ENCODE measurements at places on chromosomes 4 and X. TPM values are rescaled to one million over a fixed set of nuclear protein-coding genes. Genes with fewer than 3 reads are reported as not detected.

Gene ADGRL3
- 1.4 TPM for total RNA-seq

Gene NIPAL1
- 3.0 TPM for total RNA-seq

Gene GAB1
- 3.6 TPM for total RNA-seq

Gene PLK4
- total RNA-seq: 21.3 TPM

Gene MAGEC3
- total RNA-seq: not detected

Gene PITX2
- total RNA-seq: 0.95 TPM

Gene APEX2
- 17.4 TPM for total RNA-seq

GRCh38 chrX:71301195-71301924 lies at the start of gene ITGB1BP2:
TSS of gene ITGB1BP2 (plus strand) at chrX:71301750. CDS start at chrX:71301807, 57 bp downstream.
- no peak for DNase-seq

DNA sequence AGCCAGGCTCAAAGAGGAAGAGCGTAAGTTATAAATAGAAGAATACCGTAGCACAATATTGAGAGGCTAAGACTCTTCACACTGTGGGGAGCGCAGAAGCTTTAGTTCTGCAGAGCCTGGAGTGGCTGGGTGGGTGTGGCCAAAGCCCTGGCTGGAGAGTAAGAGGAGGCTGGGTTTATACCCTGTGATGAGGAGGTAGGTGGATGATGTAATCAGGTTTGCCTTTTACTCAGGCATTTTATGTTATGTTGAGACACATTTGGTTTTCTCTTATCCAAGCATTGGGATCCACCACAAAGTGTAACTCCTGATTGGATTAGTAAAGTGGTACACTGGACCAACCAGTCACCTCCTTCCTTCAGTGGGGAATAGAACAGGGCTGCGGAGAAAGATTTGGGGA lies 13.9 kb downstream of the CDS1 start:
- peak; percentile 7 for DNase-seq

- DNase-seq: peak; percentile 72
Observed at GRCh38 chrX:110341189-110342035, 17.2 kb upstream of the RTL9 start.

GRCh38 chr4:147136310-147136709 lies 190.6 kb upstream of the TTC29 start:
- DNase-seq: no peak

DNA sequence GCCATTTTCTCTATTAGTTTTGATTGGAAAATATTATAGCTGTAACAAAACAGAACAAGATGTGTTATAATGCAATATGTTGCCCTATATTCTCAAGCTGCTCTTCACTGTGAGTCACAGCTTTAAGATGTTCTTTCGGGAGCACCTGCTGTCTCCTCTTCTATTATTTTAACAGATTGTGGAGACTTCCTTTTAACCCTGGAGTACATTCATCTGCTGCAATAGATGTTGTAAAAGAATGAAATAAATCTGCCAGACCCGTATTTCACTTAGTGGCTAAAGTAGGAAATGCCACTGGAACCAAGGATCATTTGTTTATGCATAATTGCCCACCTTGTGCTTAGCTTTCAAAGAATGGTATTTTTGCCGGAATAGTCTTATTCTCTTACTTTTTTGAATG lies 11.1 kb downstream of the LSM6 start:
- DNase-seq: no peak

DNA sequence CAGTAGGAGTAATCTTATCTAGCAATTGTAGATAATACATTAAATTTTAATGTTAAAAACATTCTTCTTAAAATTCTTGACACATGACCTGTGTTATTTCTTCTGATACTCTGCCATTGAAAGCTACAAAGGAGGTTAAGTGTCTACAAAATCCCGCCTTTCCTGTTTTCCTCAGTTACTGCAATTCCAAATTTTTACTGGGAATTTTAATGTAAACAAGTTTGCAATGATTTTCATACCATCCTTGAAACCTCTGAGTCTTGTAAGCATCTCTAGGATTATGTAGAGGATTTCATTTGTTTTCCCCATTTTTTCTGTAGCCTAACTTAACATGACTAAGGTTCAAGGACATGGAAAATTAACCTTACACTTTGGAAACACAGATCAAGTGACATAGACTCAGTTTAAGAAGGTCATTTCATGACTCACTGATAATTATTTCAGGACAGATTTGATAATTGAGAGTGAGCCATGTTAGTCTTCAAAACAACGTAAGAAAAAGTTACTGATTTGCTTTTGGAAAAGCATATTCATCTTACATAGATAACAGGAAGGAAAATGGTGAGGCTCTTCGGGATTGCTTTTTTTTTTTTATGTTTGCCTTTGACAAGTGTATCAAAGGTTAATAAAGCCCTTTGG lies 39.6 kb upstream of the PDLIM5 start:
- DNase-seq: no peak

DNA sequence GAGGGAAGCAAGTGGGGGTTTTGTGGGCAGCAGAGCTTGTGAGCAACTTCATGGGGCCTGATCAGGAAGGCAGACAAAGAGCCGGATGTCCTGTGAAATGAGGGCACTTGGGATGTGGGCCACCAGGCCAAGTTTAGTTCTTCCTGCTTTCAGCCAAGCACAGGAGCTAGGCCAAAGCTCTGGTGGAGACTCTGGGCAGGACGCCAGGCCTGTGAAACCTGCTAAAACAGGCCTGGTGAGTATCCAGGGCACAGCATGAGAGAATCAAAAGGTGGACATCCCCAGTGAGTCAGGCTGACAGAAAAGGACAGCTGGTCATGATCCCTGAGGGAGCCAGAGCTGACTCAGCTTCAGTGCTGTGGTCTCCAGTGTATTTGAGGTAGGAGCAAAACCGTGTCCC lies 95.7 kb downstream of the NPNT start:
- DNase-seq: no peak

DNA sequence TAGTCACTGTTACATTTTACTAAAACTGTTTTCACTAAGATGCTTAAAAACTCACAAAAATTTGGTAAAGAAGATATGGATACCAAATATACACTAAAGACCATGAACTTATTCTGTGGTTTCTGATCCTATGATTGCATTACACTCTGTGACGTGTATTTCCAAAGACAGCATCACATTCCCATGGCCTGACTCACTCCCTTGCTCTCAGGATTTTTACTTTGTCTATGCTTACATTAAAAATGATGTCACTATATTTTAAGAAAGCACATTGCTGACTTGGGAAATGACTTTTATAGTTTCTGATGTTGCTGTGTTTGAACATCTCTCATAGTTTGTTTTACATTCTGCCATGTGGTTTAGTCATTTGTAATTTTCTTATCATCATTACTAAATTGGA lies 327.9 kb upstream of the MAGEB18 start:
- no peak for DNase-seq

DNA sequence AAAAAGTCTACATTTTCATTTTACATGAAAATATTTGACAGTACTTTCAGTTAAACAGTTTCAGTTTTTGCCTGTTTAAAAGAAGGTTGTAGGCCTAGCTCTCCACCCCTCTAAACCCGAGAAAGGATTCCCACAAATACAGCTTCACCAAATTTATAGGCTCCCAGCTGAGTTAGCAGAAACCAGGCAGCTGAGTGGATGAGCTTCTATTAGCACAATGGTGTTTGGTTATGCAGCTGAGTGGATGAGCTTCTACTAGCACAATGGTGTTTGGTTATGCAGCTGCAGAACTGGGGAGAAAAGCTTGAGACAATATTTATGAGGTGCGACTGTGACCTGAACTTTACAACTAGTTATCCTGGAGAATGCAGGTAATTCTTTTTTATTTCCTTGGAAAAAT lies 36.6 kb upstream of the PAQR3 start:
- no peak for DNase-seq

DNA sequence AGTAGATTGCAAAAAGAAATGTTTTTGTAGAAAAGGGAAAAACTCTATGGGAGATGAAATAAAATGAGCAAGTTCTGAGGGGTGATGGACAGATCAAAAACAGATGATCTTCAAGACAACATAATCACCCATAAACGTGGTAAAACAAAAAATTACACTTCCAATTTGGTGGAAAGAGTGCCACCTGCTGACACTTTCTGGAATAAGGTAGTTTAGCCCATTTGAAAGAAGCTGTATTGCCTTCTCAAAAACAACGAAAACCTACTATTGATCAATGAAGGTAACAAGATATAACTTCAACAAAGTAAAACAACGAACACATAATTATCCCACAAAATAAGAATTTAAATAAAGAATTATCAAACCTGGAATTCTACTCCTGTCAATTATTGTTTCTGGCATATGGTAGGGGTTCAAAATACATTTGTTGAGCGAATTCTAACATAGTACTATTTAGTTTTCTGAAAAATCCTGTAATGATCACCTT lies 2.5 kb downstream of the COQ2 start:
- peak; percentile 48 for DNase-seq

DNA sequence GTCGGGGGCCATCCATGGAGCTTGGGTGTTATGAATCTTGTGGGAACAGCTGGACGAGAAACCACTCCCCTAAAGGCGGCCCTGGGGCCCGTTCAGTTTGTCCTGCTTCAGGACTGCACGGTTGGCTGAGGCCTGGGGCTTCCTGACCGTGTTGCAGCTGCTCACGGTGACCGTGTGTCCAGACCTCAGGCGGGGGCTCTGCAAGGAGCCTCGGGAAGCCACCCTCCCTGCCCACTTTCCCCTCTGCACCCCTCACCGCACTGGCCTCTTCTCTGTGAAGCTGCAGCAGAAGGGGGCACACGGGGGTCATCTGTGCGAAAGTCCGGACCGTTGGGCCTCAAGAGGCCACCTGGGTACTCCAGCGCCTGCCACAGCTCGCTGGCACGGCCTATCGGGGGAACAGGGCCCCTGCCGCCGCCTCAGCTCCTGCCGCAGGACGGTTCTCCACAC lies 29.4 kb downstream of the UVSSA start:
- DNase-seq: no peak

DNA sequence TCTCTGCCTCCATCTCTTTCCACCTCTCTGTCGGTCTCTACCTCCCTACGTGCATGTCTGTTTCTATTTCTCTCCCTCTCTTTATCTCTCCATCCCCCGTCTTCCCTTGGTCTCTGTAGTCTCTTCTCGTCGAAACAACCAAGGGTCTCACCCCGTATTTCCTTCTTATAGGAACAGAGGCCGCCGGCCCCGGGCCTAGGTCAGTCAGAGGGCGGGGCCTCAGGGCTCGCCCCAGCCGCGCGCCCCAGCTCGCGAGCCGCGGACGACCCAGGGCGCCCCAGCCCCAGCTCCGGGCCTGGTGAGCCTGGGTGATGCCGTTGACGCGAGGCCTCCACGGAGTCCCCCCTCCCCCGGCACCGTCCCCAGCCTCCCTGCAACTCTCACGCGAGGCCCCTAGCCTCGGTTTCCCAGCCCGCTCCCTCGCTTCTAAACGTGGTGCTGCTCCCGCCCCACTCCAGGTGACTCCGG lies 6.6 kb downstream of the TIMM17B start:
- no peak for DNase-seq

DNA sequence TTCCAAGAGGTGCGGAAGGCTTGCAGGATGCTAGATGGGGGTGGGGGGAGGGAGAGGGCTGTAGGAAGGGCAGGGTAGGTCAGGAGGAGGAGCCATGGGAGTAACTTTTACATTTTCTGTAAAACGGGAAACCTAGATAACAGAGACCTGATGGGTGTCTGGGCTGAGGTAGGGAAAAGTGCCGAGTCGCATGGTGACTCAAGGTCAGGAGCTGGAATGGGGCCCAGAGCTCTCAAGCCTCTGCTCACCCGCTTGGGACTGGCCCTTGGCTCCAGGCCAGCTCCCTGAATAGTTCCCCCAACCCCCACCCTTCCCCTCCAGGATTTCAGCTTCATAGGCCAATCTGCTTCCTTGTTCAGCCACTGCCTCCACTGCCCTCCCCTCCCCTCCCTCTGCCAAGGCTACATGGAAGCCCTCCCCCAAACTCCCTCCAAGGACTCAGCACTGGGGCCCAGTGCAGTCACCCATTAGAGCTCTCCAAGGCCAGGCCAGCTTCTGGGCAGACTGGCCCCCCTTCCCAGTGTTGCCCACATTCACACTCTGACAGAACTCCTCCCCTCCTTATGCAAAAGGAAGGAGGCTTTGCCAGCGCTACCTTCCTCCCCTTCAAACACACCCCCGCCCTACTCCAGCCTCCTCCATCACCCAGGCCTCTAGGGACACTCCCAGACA lies 43.6 kb downstream of the TSC22D3 start:
- no peak for DNase-seq

- no peak for DNase-seq
Observed at GRCh38 chr4:165418073-165418472, 39.3 kb downstream of the CPE start.

- peak; percentile 46 for DNase-seq
Observed at GRCh38 chr4:121726642-121727268, 30.0 kb upstream of the ANXA5 start.
